Immature natural killer cell (primary cell): ENCODE measurements at places on chromosomes 5 and 9. TPM values are rescaled to one million over a fixed set of nuclear protein-coding genes. Genes with fewer than 3 reads are reported as not detected.

Gene SPINK13
- not detected for polyA plus RNA-seq

Gene CARD9
- not detected for polyA plus RNA-seq

Gene SH3TC2
- polyA plus RNA-seq: 0.82 TPM

Gene TEX48
- polyA plus RNA-seq: not detected

Gene ANGPTL2
- not detected for polyA plus RNA-seq

Gene SLC2A8
- 11.2 TPM for polyA plus RNA-seq

GRCh38 chr5:40678460-40679147, 1.1 kb upstream of the PTGER4 start:
- no peak for DNase-seq

GRCh38 chr9:114731701-114732100, 49.7 kb upstream of the TEX48 start:
- no peak for DNase-seq

- no peak for DNase-seq
Observed at GRCh38 chr5:90446961-90447360, 27.6 kb downstream of the MBLAC2 start.

GRCh38 chr5:113755516-113755915, 242.0 kb downstream of the YTHDC2 start:
- no peak for DNase-seq

- no peak for DNase-seq
Observed at GRCh38 chr5:174236070-174236469, 190.6 kb downstream of the NSG2 start.

DNA sequence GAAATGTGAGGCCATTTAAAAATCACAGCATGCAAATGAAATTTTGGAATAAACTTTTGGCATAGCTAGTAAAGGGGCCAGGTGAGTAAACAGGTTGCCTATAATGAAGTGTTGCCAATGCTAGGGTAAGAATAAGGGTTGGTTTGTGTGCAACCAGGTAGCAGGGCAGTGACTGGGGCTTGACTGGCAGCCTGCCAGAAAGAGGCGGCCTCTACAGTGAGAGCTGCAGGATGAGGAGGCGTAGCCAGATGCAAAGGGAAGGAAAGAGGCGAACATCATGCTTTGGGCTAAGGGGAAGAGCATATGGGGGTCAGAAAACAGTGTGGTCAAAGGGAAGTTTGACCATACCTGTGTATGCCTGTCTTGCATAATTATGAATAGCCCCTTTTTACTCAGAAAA, 70.6 kb downstream of the MAST4 start:
- no peak for DNase-seq

- DNase-seq: no peak
Observed at GRCh38 chr5:80369521-80369920, 38.3 kb upstream of the ZFYVE16 start.

DNA sequence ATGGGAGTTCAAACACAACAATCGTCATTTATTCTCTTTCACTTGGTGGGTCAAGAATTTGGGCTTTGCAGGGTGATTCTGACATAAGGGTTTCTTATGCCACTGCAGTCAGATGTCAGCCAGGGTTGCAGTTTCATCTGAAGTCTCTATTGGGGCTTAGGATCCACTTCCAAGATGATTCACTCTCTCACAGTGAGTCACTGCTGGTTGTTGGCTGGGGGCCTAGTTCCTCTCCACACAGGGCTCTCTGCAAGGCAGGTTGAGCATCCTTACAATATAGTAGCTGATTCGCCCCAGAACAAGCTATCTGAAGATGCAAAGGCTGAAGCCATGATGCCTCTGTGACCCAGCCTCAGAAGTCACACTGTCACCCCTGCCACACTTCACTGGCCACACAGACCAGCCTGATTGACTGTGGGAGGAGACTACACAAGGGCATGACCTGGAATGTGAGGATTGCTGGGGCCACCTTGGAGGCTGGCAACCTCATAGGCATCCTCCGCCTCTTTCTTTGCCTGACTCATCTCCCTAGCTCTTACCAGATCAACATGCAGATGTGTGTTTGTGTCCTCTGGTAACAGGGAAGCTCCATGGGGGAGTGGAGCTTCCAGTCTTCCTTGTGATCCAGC, 4.5 kb upstream of the CARD19 start:
- no peak for DNase-seq

DNA sequence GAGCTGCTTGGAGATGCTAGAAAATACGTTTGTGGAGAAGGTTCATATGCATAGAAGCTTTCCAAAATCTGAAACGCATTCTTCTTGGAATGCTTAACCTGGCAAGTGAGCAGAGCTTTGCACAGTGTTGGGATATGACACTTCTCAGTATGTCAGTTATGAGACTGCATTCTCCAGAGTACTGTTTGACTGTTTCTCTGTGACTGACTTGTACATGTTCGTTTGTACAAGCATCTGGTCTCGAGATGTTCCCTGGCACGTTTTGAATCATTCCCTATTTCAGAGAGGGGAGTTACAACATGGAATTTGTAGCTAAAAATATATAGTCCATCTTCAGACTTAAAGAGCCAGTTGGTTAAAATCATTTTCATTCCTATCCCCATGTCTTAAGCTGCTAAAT, 272.4 kb downstream of the ARRDC3 start:
- no peak for DNase-seq

DNA sequence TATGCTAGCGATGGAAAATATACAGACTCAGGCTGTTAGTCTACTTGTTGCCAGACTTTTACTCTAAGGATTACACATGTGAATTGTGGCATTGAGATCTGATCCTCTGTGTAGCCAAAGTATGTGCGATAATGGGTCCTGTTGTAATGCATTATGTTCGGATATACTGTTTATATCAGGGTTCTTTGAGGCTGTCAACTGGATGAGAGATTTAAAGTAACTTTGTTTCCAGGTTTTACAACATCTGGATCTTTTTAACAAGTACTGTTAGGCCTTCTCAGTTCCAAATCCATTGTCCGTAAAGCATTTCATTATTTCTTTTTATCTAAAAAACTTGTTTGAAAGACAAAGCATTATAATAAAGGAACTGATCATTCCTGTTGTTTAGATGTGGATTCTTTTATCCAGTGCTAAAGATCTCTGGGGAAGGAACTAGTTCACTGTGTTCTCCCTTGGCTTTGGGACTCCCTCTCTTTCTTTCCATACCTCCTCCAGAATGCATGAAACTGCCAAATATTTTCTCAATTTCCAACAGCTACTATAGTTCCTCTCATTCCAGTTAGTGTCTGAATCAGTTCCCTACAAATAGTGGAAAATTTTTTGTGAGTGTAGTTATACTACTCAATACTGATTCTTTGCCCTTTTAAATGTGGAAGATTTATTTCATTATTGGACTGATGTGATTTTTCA, 68.8 kb downstream of the HACD4 start:
- no peak for DNase-seq

GRCh38 chr9:3492214-3492613, 33.6 kb downstream of the RFX3 start:
- no peak for DNase-seq

DNA sequence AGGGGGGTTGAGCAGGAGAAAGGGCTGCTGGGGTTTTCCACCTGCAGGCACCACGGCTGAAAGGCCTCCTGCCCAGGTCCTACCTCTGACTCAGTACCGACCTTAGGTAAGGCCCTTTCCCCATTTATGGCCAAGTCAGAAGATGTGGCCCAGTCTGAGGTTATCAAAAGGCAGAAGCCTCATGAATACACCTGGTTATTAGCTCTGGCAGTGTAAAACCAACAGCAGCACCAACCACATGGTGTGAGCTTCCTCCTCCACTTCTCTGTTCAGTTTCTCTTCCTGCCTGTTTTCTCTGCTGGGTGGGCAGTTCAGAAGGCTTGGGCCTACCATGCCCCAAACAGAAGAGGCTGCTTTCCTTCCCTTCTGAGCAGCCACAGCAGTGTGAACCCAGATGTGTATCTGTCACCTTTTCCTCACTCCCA, 86.9 kb downstream of the UGCG start:
- DNase-seq: peak; percentile 19

DNA sequence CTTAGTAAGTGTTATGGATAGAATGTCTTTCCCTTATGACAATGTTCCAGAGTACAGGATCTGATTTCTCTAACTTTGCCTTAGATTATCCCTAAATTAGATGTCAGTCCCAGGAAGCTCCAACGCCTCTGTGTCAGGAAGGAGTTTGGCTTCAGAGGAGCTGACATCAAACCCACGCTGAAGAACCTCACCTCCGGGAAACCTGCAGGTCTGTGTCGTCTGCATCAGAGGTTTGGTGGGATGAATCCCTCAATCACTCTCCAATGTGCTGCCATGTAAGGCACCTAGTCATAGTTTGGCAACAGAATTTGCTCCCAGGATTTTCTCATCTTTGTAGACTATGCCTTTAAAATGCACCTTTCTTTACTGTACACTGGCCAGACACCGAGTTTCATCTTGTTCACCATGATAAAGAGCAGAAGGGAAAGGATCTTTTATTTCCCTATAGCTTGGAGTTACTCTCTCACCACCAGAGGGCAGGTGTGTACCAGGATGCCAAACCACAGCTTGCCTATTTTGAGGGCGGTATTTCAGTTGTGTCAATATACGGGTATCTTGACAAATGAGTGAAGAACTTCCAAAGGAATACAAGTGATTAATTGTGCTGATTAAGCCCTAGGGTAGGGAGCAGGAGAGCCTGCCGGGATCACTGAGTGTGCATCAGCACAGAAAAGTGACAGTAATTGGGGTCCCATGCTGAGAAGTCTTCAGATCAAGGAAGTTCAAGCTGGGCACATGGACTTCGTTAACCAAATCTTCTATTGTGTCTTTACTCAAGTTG, 23.4 kb downstream of the MINAR2 start:
- no peak for DNase-seq

GRCh38 chr9:113578279-113578865, 114.8 kb downstream of the RGS3 start:
- no peak for DNase-seq

DNA sequence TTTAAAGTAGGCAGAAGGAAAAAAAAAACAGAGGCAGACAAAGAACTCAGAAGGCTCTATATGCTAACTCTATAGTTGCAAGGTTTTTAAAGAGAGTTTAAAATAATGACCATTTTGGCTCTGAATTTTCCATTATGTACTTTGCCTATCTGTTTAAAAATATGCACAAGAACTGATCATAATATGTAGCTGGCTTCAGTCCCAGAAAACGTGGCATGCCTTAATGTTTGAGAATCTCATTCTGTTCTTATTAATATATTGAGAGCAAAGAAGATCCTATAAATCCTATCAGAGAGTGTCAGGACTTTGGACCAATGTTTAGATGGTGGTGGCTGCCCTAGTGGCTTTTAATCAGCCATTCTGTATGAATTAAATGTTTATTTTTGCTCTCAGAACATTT, 121.5 kb downstream of the JMY start:
- DNase-seq: no peak

GRCh38 chr5:172939071-172939470, 20.2 kb upstream of the RPL26L1 start:
- peak; percentile 10 for DNase-seq

DNA sequence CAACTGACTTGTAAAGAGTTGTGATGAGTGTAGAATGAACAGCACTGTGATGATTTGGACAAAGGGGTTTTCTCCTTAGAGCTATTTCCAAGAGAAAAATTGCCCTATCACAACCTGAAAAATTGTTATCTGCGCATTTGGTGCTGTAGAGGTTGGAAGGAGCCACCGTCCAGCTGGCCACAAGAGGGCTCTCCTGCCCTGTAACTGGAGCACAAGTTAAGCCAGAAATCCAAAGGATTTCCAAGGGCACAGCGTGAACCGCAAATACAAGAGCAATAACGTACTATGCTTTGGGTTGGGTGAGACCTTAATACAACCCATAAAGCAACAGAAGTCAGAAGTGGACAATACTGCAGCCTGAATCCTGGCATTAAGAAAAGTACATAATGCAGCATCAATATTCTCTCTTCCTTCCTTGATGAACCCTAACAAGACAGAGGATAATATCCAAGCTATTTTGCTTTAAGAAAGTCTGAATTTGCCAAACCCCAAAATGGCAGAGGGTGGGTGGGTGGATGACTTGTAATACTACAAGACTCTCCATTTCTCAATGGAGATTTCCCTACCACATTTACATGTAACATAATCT, 56.8 kb upstream of the SMIM32 start:
- DNase-seq: no peak

DNA sequence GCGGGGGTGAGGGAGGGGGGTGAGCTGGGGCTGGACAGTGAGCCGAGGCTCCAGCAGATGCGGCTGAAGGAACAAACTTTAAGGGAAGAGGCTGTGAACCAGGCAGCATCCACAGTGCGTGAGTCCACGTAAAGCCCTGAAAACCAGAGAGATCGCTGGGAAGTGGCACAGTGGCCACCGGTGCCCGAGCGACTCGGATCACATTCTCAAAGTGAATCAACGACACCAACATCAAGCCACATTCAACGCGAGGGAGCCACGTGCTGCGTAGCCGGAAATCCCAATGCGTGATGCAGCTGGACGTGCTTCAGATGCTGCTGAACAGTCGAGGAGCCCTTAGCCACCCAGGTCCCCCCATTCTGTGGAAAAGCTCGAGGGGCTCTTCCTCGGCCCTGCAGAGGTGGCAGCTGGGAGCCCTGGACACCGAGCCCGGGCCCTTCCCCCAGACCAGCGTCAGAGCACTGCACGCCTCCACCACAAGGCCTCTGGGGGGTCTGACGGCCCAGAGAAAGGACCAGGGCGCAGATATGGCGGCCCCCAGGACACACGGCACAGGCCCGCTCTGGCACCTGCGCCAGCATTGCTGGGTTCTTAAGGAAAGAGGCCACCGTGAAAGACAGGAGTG, 53.7 kb upstream of the EXOC3 start:
- no peak for DNase-seq

GRCh38 chr5:157198277-157198986, 17.8 kb downstream of the ITK start:
- peak; percentile 68 for DNase-seq

DNA sequence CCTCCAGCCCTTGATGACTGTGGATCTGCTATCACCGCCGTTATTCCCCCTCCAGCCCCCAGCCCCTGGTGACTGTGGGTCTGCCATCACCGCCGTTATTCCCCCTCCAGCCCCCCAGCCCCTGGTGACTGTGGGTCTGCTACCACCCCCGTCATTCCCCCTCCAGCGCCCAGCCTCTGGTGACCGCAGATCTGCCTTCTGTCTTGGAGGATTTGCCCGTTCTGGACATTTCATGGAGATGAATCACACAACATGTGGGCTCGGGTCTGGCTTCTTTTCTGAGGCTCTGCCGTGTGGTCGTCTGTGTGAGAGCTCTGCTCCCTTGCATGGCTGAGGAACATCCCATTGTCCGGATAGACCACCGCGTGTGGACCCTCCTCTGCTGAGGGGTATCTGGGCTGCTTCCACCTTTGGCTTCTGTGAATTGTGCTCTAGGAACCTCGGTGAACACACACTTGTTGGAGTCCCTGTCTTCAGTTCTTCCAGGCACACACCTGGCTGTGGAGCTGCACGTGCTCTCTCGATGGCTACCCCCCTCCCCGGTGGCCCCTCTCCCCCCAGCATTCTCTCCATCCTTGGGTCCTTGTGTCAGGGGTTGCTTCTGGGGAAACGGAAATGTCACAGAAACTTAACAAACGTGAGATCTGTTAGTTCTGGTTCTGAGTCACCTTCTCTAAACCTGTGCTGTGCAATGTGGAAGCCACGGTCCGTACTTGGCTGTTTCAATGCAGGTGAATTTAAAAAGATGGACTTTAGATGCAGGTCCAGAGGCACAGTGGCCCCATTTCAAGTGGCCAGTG, 105.3 kb upstream of the COL5A1 start:
- no peak for DNase-seq

- no peak for DNase-seq
Observed at GRCh38 chr5:139882316-139882715, 86.7 kb downstream of the PSD2 start.
